ENCODE measurements at places on chromosomes 1 and 21. TPM values are rescaled to one million over a fixed set of nuclear protein-coding genes. Genes with fewer than 3 reads are reported as not detected.

Gene UBL4B
- total RNA-seq: not detected

Gene DDAH1
- total RNA-seq: 63.7 TPM

Gene IFI44
- total RNA-seq: 13.1 TPM

Gene GJA5
- total RNA-seq: 2.0 TPM

Gene PTBP2
- 20.0 TPM for total RNA-seq

Gene PCNX2
- total RNA-seq: 3.6 TPM

Gene RPS6KC1
- 21.4 TPM for total RNA-seq

Gene NTMT2
- total RNA-seq: not detected

Gene FAM72C
- 0.33 TPM for total RNA-seq

Gene LCE1C
- not detected for total RNA-seq

Gene SNX7
- total RNA-seq: 34.0 TPM

Gene OR2T2
- not detected for total RNA-seq

Gene LACTBL1
- not detected for total RNA-seq

Gene KCNJ6
- not detected for total RNA-seq

Gene PLA2G2C
- total RNA-seq: not detected

Gene CPTP
- 30.7 TPM for total RNA-seq

Gene PLD5
- total RNA-seq: not detected

Gene ERVH48-1
- total RNA-seq: not detected

Gene SLC35F3
- total RNA-seq: not detected

Gene ETV3L
- not detected for total RNA-seq

Gene FAM229A
- total RNA-seq: 2.0 TPM

Gene FYB2
- total RNA-seq: not detected

Gene RHBDL2
- not detected for total RNA-seq

Gene DNALI1
- 2.3 TPM for total RNA-seq

Gene CA6
- not detected for total RNA-seq

Gene FHAD1
- not detected for total RNA-seq

Gene C1QA
- total RNA-seq: not detected
